Stimulated activated CD4-positive, alpha-beta T cell treated with anti-CD3 and anti-CD28 coated beads, Interleukin-4, amount 100 ng/mL, for 1 hour (primary cell): ENCODE measurements at places on chromosomes 5 and 9.

DNA sequence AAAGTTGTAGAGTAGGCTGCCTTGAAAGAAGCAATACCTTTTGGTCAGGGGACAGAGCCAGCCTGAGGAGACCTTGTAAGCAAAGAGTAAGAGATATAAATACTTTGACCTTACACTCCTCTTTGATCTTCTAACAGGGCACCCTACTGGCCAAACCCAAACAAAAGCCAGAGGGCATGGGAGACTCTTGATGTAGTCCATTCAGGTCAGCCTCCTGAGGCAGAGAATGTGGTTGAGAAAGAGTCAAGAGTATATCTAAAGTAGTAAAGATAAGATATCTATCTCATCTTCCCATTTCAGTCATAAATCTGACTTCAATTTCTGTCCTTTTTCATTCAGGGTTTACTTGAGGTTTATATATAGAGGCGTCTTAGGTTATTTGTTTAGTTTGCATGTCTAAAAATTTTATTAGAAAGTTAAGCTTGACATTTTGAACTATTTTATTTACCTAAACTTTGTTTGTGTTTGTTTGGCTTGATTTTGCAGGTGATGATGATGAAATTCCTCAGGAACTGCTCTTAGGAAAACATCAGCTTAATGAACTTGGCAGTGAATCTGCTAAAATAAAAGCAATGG lies 125.7 kb downstream of the NIPBL start:
- no peak for DNase-seq

- no peak for DNase-seq
These were observed 24.0 kb upstream of the SRFBP1 start for GRCh38 chr5:121937762-121938161.

GRCh38 chr5:25892211-25892610 lies 1146.2 kb downstream of the CDH9 start:
- DNase-seq = no peak

- no peak for DNase-seq
These were observed 50.5 kb upstream of the CTNNAL1 start for GRCh38 chr9:109063760-109064159.

GRCh38 chr9:89185980-89186379 lies 7.4 kb upstream of the SHC3 start:
- DNase-seq = no peak

- no peak for DNase-seq
These were observed 1.3 kb upstream of the HSPA4 start for GRCh38 chr5:133050521-133050920.

GRCh38 chr9:74001382-74001781 lies 495.8 kb upstream of the RORB start:
- DNase-seq = no peak

GRCh38 chr5:68500813-68501212 lies 285.3 kb downstream of the PIK3R1 start:
- no peak for DNase-seq

DNA sequence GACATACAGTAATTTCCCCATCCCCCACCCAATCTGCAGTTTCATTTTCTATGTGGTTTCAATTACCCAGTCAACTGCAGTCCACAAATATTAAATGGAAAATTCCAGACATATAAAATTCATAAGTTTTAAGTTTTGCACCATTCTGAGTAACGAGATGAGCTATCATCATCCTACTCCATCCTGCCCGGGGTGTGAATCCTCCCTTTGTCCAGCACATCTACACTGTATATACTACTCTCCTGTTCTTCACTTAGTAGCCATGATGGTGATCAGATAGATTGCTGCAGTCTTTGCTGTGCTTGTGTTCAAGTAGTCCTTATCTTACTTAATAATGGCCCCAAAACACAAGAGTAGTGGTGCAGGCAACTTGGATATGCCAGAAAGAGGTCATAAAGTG lies 11.3 kb downstream of the OXCT1 start:
- no peak for DNase-seq
